CD4-positive, alpha-beta T cell (primary cell): ENCODE measurements at places on chromosomes 3 and 15. TPM values are rescaled to one million over a fixed set of nuclear protein-coding genes. Genes with fewer than 3 reads are reported as not detected.

Gene TP63
- total RNA-seq, result not detected

Gene GOLGA8J
- not detected for total RNA-seq

Gene SLC12A1
- not detected for total RNA-seq

Gene GRM7
- not detected for total RNA-seq

Gene VILL
- total RNA-seq, result 24.4 TPM

- DNase-seq, result no peak
- H3K4me1 ChIP-seq, result peaks cover 28% of the 10 kb centered on the region
- no peak overlapping the region for H3K4me3 ChIP-seq
- H3K27ac ChIP-seq, result no peak overlapping the region
- H3K36me3 ChIP-seq, result peaks cover 51% of the 10 kb centered on the region
These were observed 8.1 kb downstream of the NKTR start for GRCh38 chr3:42608581-42608980.

GRCh38 chr3:145902166-145902565 is 258.8 kb downstream of the PLOD2 start:
- H3K27me3 ChIP-seq, result no peaks in the 10 kb centered on the region
- H3K4me1 ChIP-seq, result no peaks in the 10 kb centered on the region
- H3K27ac ChIP-seq, result no peak overlapping the region
- no peak overlapping the region for H3K4me3 ChIP-seq
- no peaks in the 10 kb centered on the region for H3K36me3 ChIP-seq
- DNase-seq, result no peak

- H3K27me3 ChIP-seq, result no peaks in the 10 kb centered on the region
- H3K4me1 ChIP-seq, result no peaks in the 10 kb centered on the region
- H3K36me3 ChIP-seq, result no peaks in the 10 kb centered on the region
These were observed 10.9 kb downstream of the CHCHD6 start for GRCh38 chr3:126714921-126715320.

DNA sequence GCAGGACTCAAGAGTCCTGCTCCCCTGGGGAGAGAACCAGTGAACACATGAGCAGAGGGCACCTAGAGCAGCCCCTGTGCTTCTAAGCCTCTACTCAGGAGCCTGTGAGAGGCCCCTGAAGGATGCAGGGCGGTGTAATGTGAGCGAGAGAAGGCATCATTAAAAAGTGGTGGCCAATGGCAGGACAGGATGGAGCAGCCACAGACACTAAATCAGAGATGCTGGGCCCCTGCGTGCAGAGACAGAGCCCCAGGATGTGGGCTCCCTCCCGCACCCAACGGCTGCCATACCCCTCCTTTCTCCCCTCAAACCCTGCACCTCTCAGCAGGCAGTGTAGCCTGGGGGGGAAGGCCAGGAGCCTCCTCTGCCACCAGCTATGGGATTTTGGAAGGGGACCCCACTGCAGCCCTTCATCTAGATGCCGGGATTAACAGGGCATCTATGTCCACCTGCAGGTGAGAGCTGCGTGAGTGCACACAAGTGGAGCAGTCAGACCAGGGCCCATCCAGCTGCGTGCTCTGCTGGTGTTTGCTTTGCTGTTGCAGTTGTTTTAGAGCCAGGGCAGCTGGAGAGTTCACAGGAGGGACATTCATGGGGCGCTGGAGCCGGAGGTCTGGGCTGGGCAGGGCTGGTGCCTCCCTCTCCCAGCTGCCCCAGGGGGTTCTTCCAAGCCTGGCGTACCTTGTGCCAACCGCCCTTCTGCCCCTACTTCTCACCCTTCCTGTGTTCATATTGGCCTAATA is 5.1 kb upstream of the IQSEC1 start:
- H3K4me3 ChIP-seq, result no peak overlapping the region
- no peak for DNase-seq
- H3K36me3 ChIP-seq, result no peaks in the 10 kb centered on the region
- no peak overlapping the region for H3K27ac ChIP-seq
- H3K4me1 ChIP-seq, result peaks cover 10% of the 10 kb centered on the region

DNA sequence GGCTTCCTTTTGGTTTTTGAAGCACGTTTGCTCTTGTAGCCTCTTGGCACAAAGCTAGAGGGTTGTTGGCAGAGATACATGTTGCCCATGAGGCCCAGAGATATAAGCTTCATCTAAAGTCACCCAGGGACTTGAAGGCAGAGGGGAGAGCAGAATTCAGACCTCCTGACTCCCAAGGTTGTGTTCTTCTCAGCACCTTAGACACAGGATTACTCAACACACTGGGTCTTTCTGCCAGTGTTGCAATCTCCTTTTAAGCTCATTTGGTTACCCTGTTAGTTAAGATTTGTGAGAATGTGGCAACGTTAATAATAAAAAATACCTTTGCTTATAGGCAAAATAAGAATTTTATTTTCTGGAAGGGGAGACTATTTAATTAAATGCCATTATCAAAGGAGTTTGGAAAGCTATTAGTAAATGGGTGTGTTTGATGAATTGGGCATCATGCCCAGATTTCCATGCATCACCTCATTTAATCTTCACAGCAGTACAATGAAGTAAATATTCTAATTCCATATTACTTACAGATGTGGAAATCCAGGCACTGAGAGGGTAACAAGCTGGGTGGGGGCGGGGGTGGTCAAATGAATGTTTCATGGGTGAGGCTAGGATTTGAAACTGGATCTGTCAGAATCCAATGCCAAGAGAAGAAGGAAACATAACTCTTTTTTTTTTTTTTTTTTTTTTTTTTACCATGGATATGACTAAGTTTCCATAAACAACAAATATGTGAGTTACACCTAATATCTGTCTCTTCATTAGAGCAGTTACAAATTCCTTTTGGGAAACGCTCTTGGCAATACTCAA is 183.3 kb downstream of the NR1D2 start:
- no peaks in the 10 kb centered on the region for H3K36me3 ChIP-seq
- no peaks in the 10 kb centered on the region for H3K27me3 ChIP-seq
- H3K4me1 ChIP-seq, result no peaks in the 10 kb centered on the region
- no peak overlapping the region for H3K4me3 ChIP-seq
- DNase-seq, result no peak
- no peak overlapping the region for H3K27ac ChIP-seq

- H3K27me3 ChIP-seq, result no peaks in the 10 kb centered on the region
- H3K4me3 ChIP-seq, result no peak overlapping the region
- H3K27ac ChIP-seq, result no peak overlapping the region
- no peaks in the 10 kb centered on the region for H3K4me1 ChIP-seq
- no peak for DNase-seq
These were observed 987.0 kb downstream of the NSUN3 start for GRCh38 chr3:95049841-95050240.

- H3K4me3 ChIP-seq, result no peak overlapping the region
- no peak for DNase-seq
- peaks cover 22% of the 10 kb centered on the region for H3K4me1 ChIP-seq
- no peaks in the 10 kb centered on the region for H3K27me3 ChIP-seq
These were observed 4.3 kb upstream of the TSEN2 start for GRCh38 chr3:12479919-12480427.

DNA sequence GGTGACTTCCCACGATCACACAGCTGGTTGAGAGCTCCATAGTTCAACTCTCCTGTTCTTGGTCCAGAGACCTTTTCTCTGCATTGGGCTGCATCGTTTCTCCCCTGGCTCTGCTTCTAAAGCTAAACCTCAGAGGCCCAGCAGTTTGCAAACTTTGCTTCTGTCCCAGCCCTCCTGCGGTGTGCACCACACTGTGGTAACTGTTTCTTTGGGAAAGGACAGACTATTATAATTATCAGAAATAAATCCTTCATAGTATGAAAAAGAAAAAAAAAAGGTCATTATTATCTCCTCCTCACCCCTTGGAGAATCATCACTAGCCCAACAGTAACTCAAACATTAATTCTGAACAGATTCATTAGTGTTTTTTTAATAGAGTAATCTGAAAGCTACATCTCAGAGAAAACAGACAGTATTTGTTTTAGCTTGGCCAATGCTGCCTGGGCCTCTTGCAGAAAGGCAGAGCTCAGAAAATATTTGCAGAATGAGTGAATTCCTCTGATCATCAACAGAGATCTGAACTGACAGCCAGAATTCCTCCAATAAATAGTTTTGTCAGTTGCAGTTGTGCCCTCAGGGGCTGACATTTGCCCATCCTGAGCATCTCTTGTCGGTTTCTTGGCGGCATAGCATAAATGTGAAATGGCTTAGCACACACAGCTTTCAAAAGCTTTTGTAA is 52.9 kb downstream of the BFSP2 start:
- H3K4me1 ChIP-seq, result peaks cover 18% of the 10 kb centered on the region
- H3K27ac ChIP-seq, result no peak overlapping the region
- H3K4me3 ChIP-seq, result no peak overlapping the region
- H3K27me3 ChIP-seq, result no peaks in the 10 kb centered on the region
- H3K36me3 ChIP-seq, result no peaks in the 10 kb centered on the region
- no peak for DNase-seq

DNA sequence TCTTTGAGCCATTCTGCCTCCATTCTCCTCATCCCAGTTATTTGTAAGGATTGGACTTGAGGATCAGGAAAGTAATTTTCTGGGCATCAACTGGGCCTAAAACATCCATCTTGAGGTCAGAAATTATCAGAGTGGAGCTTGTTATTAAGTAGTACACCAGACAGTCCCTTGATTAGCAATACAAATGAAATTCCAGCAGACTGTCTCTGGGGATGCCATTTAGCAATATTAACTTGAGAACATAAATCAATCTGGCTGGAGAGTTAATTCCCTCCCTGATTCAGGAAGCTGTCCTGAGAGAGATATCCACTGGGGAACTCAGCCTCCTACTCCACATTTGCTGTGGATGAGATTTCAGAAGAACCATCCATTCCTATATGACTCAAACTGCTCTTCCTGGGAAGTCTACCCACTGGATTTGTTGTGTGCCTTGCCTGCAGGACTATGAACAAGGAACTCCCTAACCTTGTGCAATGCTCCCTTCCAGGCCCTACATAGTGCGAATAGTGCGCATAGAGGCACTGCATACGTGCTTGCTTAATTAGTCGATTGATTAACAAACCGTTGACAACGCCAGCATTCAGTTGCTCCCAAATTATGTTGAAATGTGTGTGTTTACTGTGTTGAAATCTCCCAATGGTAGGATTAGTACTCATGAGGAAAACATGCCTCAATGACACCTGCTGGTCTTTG is 36.1 kb upstream of the MTMR14 start:
- H3K4me3 ChIP-seq, result no peak overlapping the region
- H3K27me3 ChIP-seq, result peaks cover 4% of the 10 kb centered on the region
- no peaks in the 10 kb centered on the region for H3K36me3 ChIP-seq
- H3K27ac ChIP-seq, result no peak overlapping the region

DNA sequence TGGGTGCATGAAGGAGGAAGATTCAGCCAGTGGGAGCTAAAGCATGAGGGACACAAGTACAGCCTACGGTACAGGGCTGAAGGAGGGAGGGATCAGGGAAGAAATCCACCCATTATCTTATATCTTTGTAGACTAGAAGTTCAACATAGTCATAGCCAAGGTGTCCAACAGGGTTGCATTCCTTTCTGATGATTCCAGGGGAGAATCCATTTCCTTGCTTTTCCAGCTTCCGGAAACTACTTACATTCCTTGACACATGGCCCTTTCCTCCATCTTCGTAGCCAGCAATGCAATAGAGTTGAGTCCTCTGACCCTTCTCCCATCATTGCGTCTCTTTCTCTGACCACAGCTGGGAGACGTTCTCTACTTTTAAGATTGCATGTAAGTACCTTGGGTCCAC is 471.0 kb upstream of the SEMA6D start:
- H3K27ac ChIP-seq, result no peak overlapping the region
- H3K4me1 ChIP-seq, result no peaks in the 10 kb centered on the region
- H3K4me3 ChIP-seq, result no peak overlapping the region
- no peaks in the 10 kb centered on the region for H3K36me3 ChIP-seq

DNA sequence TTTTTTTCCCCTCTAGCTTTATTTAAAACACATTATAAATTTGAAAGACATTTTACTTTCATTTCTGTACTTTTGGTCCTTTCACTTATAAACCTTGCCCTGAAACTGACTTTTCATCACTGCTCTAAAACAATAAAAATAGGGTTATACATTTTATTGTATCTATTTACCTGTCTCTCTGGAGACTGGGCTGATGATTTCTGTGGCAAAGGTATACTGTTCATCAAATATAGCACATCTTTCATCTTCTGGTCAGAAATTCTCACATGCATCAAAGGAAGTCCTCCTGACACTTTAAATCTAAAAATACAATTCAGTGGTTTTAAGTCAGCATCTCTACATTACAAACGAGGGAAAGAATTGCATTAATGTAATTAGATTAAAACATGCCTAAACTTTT is 86.1 kb downstream of the VPS13C start:
- no peak overlapping the region for H3K4me3 ChIP-seq
- no peak overlapping the region for H3K27ac ChIP-seq
- peaks cover 63% of the 10 kb centered on the region for H3K36me3 ChIP-seq
- no peaks in the 10 kb centered on the region for H3K27me3 ChIP-seq
- H3K4me1 ChIP-seq, result no peaks in the 10 kb centered on the region

DNA sequence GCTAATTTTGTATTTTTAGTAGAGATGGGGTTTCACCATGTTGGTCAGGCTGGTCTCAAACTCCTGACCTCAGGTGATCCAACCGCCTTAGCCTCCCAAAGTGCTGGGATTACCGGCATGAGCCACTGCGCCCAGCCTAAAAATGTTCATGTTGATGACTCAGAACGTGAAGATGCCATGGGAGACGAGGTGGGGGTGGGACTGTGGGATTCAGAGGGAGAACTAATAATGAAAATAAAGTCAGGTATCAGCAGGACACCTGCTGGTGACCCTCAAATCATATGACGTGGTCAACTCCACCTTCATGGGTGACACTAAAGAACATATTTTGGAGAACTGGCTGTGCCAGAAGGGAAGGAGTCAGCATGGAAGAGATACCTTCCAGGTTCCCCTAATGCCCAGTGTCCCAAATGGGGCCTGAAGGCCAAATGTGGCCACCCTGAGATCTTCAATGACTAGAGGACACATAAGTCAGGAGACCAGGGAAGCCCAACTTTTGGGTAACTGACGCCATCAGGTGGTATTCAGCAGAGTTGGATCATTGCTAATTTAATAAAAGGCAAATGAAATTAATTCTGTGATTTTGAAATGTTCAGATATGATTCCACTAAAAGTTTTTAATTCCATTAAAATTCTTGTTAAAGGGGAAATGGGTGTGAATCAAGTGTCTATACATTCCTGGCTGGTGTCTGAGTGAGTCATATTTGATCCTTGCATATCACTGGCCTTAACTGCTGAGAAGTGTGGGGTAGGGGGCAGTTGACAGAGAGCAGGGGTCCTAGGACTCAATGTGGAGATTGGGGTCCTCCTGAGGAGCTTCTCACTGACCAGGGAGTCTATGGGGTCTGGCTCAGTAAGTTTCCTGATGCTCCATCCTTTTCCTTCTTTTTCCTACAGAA is 88.6 kb upstream of the GSK3B start:
- H3K27me3 ChIP-seq, result no peaks in the 10 kb centered on the region
- DNase-seq, result no peak
- H3K4me3 ChIP-seq, result no peak overlapping the region
- H3K4me1 ChIP-seq, result no peaks in the 10 kb centered on the region

DNA sequence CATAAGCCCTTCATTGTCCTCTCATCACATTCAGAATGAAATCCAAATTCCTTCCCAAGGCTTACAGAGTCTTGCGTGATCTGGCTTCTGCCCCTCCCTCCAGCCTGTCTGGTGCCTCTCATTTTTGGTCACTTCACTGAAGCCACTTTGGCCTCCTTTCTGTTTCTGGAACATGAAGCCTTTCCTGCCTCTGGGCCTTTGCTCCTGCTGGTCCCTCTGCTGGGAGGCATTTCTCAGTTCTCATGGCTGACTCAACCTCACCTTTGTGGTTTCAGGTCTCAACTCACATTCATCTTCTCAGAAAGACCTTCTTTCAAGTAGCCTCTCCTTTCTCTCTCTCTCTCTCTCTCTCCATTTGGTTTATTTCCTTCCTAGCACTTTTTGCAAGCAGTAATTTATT is 43.9 kb upstream of the BHLHE40 start:
- no peaks in the 10 kb centered on the region for H3K27me3 ChIP-seq
- no peak overlapping the region for H3K4me3 ChIP-seq
- no peak overlapping the region for H3K27ac ChIP-seq
